ENCODE measurements at places on chromosomes 11 and 22.
A peak's percentile ranks its signal among the peaks of the same experiment; 100 is the strongest.

- DNase-seq, result no peak
These were observed 77.1 kb downstream of the MIAT start for GRCh38 chr22:26734339-26735018.

DNA sequence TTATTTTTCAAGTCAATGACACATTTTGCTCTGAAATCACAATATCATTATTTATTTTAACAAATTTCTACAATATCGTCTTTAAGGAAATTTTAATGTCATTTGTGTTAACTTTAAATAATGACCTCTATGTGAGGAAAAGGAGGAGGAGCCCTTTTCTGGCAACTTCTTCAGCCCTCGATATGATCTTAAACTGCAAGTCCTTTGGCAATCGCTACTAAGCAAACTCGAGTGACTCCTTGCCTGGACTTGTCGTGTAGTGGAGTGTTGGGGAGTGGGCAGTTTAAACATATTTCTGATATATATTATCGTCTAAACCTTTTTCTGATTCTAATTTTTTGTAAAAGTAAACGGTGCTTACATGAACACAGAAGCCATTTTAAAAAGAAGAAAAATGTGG is 16.7 kb downstream of the ETS1 start:
- DNase-seq, result no peak

DNA sequence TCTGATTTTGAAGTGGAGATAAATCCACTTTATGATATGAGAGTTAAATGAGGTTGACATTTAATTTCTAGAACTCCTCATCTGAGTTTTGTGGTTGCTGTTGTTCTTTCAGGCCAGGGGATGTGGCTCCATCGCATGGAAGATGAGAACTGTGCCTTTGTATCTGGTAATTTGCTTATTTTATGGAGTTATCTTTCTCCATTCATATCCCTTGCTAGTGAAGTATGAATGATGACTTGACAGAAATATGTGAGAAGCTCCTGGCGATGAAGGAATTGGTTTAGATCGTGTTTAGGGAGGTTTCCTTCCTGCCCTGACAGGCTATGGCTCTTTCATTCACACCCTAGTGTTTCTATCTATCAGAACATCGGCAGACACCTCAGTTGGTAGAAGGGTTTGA is 393.7 kb downstream of the ETS1 start:
- no peak for DNase-seq

GRCh38 chr11:61509043-61510029 is 787 bp downstream of the LRRC10B start:
- peak; percentile 51 for DNase-seq

- DNase-seq, result no peak
These were observed 45.4 kb downstream of the WNT11 start for GRCh38 chr11:76160856-76161255.

DNA sequence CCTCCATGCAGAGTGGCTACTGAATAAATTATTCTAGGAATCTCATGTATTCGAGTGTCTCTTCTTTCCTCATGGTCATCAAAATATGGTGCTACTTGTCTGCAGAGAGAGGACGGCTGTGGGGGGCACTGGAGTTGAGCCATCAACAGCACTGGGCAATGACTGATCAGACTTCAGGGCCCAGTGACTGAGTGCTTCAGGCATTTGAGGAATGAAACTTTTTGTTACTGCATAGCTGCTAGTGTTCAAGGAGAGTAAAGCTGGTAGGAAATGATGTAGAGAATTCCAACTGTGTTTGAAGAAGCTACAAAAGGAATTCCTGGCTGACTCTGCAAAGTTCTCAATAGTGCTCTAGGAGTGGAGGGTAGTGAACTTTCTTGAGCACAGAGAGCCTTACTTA is 277.7 kb downstream of the CADM1 start:
- no peak for DNase-seq

DNA sequence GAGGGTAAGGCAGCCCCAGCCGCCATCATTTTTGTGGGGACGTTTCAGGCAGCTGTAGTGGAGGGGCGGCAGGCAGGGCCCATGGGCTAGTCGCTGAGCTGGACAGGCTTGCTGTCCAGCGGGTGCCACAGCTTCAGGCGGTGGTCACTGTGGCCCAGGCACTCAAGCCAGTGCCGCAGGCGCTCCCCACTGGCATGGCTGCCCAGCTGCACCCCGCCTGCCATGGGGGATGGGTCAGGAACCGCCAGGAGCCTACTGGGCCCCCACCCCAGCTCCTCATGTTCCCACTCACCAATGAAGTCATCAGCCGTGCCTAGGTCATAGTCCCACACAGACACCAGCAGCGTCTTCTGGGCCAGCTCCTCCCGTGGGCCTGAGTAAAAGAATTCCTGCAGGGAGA is 6.0 kb downstream of the NDUFV1 start:
- no peak for DNase-seq

Measured in stimulated activated CD4-positive, alpha-beta T cell treated with anti-CD3 and anti-CD28 coated beads, Interleukin-2, amount 100 ng/mL, for 48 hours (primary cell).